ENCODE measurements at places on chromosomes 1 and 21.
A peak's percentile ranks its signal among the peaks of the same experiment; 100 is the strongest.

DNA sequence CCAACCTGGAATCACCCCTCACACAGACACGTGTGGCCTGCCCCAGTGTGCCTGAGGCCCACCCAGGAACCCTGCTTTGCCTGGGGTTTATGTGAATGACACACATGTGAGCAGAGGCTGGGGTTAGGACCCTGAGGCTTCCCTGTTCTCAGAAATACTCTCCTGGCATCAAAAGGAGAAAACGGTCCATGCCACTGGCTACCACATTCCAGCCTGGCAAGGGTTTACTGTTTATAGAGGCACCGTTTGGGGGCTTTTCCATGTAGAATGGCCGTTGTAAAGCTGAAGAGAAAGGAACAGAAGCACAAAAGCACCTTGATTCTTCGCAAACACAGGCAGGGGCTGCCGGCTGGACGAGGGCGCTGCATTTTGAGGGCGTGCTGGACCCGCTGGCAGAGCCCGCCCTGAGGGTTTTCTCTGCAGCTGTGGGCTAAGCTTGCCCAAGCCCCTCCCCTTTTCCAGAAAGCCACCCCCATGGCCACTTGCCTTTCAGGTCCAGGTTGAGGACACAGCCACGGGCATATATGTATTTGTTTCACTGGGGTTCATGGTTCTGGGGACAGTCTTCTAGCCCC, 13.0 kb downstream of the TFF3 start:
- no peak overlapping the region for H3K4me3 ChIP-seq
- no peaks in the 10 kb centered on the region for H3K4me1 ChIP-seq
- DNase-seq: no peak
- peaks cover 99% of the 10 kb centered on the region for H3K27me3 ChIP-seq

- H3K4me1 ChIP-seq: no peaks in the 10 kb centered on the region
- no peak overlapping the region for H3K27ac ChIP-seq
- no peaks in the 10 kb centered on the region for H3K36me3 ChIP-seq
- no peak overlapping the region for H3K4me3 ChIP-seq
- no peak for DNase-seq
Observed at GRCh38 chr1:3463013-3463385, 8.5 kb downstream of the ARHGEF16 start.

DNA sequence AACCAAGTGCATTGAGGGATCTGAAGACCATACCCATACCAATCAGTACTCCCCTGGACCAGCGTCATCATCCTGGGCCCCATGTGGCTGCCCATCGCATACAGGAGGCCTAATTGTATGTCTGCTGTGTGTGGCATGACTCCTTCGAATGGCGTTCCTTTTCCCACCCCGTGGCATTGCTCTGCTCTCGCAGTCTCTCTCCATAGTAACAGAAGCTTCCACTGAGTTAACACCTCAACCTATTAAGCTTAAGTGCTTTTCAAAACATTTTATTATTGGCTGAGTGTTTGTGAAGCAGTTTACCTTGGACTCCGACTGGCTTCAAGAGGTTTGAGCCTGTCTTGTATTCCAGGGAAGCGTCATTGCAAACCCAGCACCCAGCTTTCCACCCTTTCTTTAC, 187.1 kb upstream of the LMO4 start:
- no peaks in the 10 kb centered on the region for H3K27me3 ChIP-seq
- no peak overlapping the region for H3K27ac ChIP-seq
- DNase-seq: no peak
- H3K4me3 ChIP-seq: no peak overlapping the region

GRCh38 chr1:91026320-91026719, 4.5 kb upstream of the ZNF644 start:
- H3K4me1 ChIP-seq: peaks cover 12% of the 10 kb centered on the region
- DNase-seq: peak; percentile 51
- H3K4me3 ChIP-seq: peak overlapping the region; percentile 37
- no peaks in the 10 kb centered on the region for H3K36me3 ChIP-seq
- peak overlapping the region; percentile 31 for H3K27ac ChIP-seq
- H3K27me3 ChIP-seq: no peaks in the 10 kb centered on the region

DNA sequence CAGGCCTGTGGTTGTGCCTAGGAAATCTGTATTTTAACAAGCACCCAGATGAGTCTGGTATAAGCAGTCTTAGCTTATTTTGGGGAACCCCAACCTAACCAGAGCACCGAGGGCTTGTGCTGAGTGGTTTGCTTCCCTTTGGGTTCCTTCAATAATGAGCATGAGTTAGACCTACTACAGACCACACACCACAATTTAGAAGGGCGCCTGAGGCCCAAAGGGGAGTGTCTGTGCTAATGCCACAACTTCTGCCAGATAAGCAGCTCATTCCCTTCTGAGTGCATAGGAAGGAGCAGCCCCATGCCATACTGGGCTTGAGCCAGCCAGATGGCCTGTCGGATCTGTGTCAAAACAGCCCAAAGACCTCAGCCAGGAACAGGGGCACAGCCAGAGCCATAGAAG, 15.4 kb upstream of the LSS start:
- H3K36me3 ChIP-seq: peaks cover 29% of the 10 kb centered on the region
- no peaks in the 10 kb centered on the region for H3K27me3 ChIP-seq
- H3K4me3 ChIP-seq: no peak overlapping the region

- no peaks in the 10 kb centered on the region for H3K36me3 ChIP-seq
- H3K4me3 ChIP-seq: no peak overlapping the region
- H3K27me3 ChIP-seq: no peaks in the 10 kb centered on the region
Observed at GRCh38 chr1:19317126-19317910, 5.2 kb downstream of the SLC66A1 start.

DNA sequence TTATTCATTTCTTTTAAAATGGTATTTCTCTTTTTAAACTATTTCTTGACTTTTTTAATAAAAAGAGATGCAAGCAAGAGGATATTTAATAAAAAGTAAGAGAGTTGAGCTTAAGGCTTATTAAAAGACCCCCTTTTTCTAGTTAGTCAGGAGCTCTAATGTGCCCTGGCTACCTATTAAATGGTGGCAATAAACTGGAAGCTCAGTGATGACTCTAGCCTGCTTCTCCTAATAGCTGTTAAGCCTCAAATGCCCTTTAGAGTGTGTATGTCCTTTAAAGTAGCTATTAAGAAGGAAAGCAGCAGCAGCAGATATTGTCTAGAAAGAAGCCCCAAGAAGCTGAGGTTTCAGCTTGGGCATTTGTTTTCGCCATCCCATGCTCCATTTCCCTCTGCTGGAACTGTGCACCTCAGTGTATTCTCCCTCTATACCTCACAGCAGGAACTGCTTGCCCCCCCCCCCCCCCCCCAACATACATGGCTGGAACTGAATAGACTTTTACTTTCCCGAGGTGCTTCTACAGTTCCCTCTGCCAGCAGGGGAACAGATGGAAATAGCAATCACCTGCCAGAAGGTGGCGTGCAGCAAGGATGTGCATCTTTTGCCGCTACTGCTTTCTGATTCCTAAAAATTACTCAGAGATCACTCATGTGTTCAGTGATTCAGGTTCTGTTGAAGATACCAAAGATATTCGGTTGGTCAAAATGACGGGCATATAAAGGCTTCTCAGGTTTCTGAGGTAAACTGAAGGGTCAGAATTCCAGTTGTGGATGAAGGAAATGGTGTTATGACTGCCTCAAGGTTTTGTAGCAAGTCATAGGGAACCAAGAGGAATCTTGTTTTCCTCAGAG, 2.5 kb downstream of the RGS4 start:
- no peaks in the 10 kb centered on the region for H3K4me1 ChIP-seq
- no peaks in the 10 kb centered on the region for H3K36me3 ChIP-seq
- H3K27ac ChIP-seq: no peak overlapping the region
- peak; percentile 73 for DNase-seq

DNA sequence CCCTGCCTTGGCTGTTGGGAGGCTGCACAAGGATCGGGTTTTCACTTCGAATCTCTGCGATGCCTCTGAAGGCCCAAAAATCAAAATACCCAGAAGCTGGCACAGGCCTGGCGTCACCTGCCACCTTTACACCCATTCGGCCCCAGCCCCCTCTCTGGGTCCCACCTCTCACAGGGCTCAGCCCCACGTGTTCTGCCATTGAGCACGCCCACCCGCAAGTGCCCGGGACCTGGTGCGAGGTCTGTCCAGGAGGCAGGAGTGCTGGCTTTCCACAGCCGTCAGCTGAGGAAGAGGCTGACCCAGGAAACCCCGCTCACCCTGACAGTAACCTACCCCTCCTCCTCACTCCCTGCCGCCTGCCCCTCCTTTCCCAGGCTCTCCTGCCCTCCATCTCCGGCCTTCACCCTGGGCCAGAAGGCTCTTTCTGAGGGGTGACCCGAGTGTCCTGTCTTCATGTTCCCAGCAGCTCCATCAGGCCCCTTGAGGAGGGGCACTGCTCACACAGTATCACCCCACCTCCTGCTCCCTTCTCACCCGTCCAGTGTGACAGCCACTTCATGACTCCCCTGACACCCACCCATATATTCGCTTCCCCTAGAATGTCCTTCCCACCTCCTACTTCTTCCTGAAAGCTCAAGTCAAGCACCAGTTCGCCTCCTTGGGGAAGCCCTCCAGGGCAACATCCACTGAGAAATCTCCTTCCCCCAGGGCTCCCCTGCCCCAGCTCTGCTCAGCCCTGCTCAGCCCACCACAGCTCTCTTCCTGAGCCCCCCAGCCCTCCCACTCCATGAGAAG, 13.5 kb downstream of the RCC2 start:
- no peak for DNase-seq
- H3K27ac ChIP-seq: no peak overlapping the region
- H3K36me3 ChIP-seq: peaks cover 29% of the 10 kb centered on the region
- no peak overlapping the region for H3K4me3 ChIP-seq
- no peaks in the 10 kb centered on the region for H3K4me1 ChIP-seq

GRCh38 chr1:165409657-165410358, 35.1 kb downstream of the RXRG start:
- no peak overlapping the region for H3K4me3 ChIP-seq
- no peaks in the 10 kb centered on the region for H3K36me3 ChIP-seq
- no peak overlapping the region for H3K27ac ChIP-seq
- no peaks in the 10 kb centered on the region for H3K27me3 ChIP-seq
- no peaks in the 10 kb centered on the region for H3K4me1 ChIP-seq
- no peak for DNase-seq

DNA sequence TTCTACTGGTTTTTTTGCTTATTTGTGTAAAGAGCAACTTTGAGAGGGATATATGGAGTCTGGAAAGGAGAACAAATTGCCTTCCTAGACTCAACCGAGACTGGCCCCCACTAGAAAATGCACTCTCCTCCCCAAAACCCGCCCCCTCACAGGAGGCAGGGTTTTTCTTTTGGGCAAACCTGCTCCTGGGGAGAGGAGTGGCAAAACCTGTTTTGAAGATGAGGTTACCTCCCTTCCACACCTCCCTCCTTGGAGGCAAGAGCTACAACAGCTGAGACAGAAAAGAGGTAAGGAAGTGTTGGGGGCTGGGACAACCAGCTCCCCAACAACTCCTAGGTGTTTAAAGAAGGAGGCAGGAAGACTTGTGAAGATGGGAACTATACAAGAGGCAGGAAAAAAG, at the start of gene BNIPL:
Gene BNIPL (plus strand): TSS at position 231 of the 400 bp plus-strand sequence. CDS start 140 bp downstream, at position 371.
- no peak for DNase-seq
- no peaks in the 10 kb centered on the region for H3K4me1 ChIP-seq
- H3K27me3 ChIP-seq: no peaks in the 10 kb centered on the region
- H3K4me3 ChIP-seq: no peak within 1 kb of the TSS
- H3K27ac ChIP-seq: no peak within 1 kb of the TSS

DNA sequence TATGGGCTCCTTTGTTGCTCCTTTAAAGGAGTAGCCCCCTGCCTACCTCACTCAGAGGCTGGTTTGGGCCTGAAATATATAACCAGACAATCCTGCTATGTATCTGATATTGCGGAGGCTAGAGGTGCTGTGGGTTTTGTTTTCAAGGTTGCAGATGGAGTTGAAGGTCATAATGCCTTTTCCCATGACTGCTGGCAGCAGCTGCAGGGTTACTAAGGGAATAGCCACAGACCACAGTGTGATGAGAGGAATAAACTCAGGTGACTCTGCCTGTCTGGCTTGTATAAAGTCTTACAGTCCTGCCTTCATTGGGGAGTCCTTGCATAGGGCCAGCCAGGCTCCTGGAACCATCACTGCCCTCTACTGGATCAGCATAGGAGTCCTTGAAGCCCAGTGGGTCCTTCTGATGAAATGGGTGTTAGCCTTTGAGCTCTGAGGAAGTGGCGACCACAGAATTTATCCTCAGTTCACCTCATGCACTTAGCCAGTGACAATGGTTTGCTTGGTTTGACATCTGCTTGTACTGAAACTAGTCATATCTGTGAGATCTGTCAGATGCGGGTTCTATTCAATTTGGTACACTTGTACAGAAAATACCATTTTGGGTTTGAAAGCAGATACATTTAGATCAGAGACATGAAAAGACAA, 174.4 kb upstream of the HMCN1 start:
- H3K36me3 ChIP-seq: no peaks in the 10 kb centered on the region
- peak; percentile 90 for DNase-seq
- peak overlapping the region; percentile 68 for H3K27ac ChIP-seq
- peaks cover 28% of the 10 kb centered on the region for H3K4me1 ChIP-seq
- no peak overlapping the region for H3K4me3 ChIP-seq

GRCh38 chr1:10980841-10981727, 31.4 kb upstream of the TARDBP start:
- H3K27ac ChIP-seq: no peak overlapping the region
- no peak for DNase-seq
- no peak overlapping the region for H3K4me3 ChIP-seq
- H3K36me3 ChIP-seq: no peaks in the 10 kb centered on the region
- H3K4me1 ChIP-seq: peaks cover 7% of the 10 kb centered on the region
- H3K27me3 ChIP-seq: peaks cover 18% of the 10 kb centered on the region

GRCh38 chr1:183051546-183051945, 28.3 kb downstream of the LAMC1 start:
- H3K27ac ChIP-seq: no peak overlapping the region
- DNase-seq: no peak
- peaks cover 29% of the 10 kb centered on the region for H3K4me1 ChIP-seq
- no peak overlapping the region for H3K4me3 ChIP-seq
- H3K36me3 ChIP-seq: no peaks in the 10 kb centered on the region
- no peaks in the 10 kb centered on the region for H3K27me3 ChIP-seq

DNA sequence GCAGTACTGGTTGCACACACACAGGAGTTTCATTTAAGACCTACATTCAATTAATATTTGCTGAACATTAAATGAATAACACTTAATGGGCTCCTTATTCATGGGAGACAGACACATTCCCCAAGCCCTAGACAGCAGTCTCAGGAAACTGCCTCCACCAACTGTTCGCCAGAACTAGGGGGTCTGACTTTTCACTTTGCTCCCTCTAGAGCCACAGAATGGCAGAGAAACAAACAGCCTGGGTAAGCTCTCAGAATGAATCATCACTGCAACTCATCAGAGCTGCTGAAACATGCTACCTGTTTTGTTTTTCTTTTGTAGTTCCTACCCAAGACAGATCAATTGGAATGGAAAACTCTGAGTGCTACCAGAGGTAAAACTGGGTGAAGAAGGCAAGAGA, 31.7 kb downstream of the ELK4 start:
- no peak overlapping the region for H3K4me3 ChIP-seq
- no peaks in the 10 kb centered on the region for H3K36me3 ChIP-seq
- no peaks in the 10 kb centered on the region for H3K27me3 ChIP-seq

DNA sequence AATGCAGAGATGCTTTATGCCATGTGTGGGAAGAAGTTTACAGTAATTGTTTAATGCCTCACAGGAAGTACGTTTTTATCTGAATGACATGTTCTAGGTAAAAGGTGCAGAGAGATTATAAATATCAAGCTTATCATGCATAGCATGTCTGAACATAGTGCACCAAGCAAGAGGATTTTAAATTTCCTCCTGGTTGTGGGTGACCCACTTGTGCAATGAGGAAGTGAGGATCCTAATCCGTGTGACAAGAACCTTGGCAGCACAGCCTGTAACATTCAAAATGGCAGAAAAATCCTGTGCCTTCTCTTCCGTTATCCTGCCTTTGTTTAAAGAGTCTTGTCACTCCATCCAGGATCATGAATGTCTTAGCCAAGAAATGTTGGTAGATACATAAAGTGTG, 75.6 kb downstream of the PLA2G4A start:
- no peaks in the 10 kb centered on the region for H3K36me3 ChIP-seq
- peaks cover 8% of the 10 kb centered on the region for H3K4me1 ChIP-seq
- H3K27ac ChIP-seq: no peak overlapping the region
- DNase-seq: no peak
- no peak overlapping the region for H3K4me3 ChIP-seq
